ENCODE measurements at places on chromosomes 7 and 10. TPM values are rescaled to one million over a fixed set of nuclear protein-coding genes. Genes with fewer than 3 reads are reported as not detected.

The PANK1 gene
- 1.4 TPM for total RNA-seq

The TCF7L2 gene
- 57.8 TPM for total RNA-seq

The ABCB4 gene
- 7.4 TPM for total RNA-seq

The HTR7 gene
- 1.3 TPM for total RNA-seq

The COL1A2 gene
- total RNA-seq = 1,770 TPM

Measured in aorta (tissue), 5 donors.